ENCODE measurements at places on chromosomes 1 and 21.

DNA sequence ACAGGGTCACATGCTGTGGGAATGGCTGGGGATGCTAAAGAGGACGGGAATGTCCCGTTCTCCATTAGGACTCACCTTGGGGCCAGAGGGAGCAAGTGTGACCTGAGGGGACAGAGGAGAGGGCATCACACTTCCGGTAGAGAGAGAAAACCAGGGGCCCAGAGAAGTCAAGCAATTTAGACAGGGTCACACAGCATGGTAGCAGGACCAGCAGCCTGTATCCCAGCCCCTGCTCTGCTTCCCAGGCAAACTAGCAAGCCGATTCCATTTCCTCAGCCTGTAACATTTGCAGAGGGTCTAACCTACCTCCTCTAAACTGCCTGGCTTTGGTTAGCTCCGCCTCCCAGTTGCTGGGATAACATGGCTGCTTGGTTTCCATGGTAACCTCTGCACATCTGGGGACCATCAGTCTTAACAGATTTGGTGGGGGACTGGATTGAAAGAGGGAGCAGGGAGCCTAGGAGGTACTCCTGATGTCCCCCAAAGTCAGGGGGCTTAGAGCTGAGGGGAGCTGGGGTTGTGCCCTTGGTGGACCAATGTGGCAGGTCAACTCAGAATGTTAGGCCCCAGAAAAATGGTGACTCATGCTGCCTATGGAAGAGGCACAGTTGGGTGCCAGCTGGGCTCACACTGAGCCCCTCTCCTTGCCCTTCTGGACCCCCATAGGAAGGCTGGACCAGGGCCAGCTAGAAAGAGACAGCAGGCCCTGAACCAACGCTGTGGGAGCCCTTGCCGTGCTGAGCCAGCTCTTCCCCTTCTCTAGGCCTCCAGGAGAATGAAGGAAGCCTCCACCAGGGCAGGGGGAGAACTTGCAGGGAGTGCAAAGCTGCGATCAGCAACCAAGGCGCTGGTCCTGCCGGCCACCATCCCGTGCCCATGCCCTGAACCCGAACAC lies 9.5 kb downstream of the COL16A1 start:
- no peak for DNase-seq

GRCh38 chr1:226428791-226429461 lies 21.0 kb upstream of the PARP1 start:
- no peak for DNase-seq

- DNase-seq = no peak
Measured at GRCh38 chr21:19648391-19648790, 1244.8 kb upstream of the TMPRSS15 start.

GRCh38 chr1:113958691-113959090 lies 20.6 kb upstream of the OLFML3 start:
- DNase-seq = no peak

DNA sequence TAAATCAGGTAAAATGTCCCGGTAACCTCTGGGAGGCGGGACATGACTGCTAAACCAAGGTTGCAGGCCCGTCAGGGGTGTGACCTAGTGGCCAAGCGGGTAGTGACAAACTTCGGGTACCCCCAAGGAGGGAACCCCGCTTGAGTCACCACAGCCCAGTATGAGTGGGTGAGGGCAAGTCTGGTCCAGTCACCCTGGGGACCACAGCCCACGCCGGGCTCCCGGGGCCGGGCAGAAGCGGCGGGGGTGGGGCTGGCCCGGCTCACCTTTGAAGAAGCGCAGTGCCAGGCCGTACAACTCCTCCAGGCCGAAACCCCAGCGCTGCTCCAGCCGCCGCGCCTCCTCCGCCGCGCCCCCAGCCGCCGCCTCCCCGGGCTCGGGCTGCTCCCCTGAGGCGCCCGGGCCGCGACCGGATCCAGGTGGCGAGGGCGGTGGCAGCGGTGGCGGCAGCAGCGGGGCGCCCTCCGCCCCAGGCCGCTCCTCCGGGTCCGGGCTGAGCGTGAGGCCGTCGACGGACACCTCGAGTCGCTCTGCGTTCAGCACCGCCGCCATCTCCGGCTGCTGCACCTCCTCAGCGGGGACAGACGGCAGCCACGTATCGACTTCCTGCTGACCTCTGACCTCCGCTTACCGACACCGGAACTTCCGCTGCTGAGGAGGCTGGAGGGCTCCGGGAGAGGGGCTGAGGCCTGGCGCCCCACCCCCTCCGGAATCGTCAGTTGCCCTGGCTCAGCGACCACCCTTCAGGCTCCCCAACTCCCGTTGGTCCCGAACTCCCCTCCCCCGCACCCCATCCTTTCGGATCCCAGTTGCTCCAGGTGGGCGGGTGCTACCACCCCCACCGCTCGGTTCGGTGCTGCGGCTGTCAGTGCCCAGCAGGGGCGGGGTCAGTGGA lies at the start of gene ACBD3:
Gene ACBD3 (minus strand): TSS at position 618 of the 895 bp plus-strand sequence. CDS start 66 bp downstream, at position 552.
- peak; percentile 76 for DNase-seq

GRCh38 chr1:107533436-107533835 lies 392.6 kb downstream of the NTNG1 start:
- no peak for DNase-seq

DNA sequence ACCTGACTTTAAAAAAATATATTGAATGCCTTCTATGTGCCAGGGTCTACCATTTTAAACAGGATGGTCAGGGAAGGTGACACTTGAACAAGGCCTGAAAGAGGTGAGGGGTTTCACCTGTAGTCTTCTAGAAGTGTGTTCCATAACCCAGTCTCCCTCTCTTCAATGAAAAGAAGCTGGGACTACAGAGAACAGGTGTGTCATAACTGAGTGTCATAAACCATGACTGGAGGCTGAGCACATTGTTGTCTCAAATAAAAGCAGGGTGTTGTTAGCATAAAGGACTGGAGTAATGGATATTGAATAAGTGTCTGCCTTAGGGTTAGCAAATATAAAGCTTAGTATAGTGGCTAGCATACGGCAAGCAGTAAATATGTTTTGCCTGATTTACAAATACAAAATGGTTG lies 65.4 kb downstream of the SYDE2 start:
- no peak for DNase-seq

GRCh38 chr1:19327301-19327700 lies 15.2 kb downstream of the SLC66A1 start:
- DNase-seq = no peak

DNA sequence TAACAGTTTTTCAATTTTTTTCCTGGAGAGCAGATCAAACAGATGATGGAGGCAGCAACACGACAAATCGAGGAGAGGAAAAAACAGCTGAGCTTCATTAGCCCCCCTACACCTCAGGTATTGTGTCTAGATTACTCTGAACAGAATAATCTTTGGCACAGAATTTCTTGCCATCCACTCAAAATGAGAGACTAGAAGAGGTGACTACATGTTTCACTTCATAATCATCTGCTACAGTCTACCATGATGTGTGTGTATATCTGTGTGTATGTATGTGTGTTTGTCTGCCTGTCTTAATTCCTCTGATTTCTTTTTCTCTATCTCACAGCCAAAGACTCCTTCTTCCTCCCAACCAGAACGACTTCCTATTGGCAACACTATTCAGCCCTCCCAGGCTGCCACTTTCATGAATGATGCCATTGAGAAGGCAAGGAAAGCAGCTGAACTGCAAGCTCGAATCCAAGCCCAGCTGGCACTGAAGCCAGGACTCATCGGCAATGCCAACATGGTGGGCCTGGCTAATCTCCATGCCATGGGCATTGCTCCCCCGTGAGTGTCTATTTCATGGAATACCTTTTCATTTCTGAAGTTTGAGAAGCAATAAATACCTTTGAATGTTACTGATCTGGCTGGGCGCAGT lies 11.4 kb downstream of the PRPF3 start:
- DNase-seq = no peak

DNA sequence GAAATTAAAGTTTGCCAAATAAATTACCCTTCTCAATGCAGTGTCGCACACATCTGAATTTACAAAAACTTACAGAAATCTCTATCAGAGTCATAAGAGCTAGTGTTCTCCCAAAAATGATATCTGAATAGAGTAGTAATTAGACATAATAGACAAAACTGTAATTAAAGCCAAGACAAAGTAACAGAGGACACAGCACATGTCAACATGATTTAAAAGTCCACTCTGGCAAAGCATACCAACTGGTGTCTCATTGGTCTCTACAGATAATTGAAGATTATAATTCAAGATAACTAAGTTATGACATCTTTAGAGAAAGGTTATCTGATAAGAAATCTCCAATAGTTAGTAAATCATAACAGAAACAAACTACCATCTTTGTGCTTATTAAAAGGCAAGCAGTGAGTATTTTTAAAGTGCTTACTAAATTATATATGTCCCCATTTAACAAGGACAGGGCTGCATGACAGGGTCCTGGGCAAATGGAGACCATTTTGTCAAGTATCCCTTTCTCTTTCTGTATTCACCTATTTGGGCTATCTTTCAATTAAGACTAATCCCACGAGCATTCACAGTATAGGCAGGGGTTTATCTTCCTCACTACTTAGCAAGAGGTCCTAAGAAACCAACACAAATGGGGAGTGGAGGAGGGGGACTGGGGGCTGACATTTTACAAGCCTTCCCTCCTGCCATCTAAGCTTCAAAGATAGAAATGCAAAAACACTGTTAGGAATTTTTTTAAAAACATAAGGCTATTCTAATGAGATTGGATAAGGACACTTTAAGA lies 26.0 kb downstream of the PTP4A2 start:
- DNase-seq = no peak

DNA sequence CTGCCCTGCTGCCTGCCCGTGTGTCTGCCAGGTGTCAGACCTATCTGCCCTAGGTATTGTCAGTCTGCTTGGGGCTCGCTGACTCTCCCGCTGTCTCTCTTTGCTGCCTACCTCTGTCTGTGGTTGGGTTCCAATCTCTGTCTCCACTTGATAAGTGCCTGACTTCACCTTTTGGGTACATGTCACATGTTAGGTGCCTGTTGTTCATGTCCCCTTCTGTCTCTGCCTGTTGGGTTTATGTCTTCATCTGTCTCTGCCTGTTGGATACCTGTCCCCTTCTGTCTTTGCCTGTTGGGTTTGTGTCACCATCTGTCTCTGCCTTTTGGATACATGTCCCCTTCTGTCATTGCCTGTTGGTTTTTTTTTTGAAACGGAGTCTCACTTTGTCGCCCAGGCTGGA lies 14.6 kb downstream of the RPS6KA1 start:
- DNase-seq = no peak

GRCh38 chr1:154170547-154171222 lies 15.8 kb upstream of the NUP210L start:
- no peak for DNase-seq

GRCh38 chr1:155320661-155321617 lies at the start of gene RUSC1:
Gene RUSC1, plus strand, starts transcription at chr1:155320894. Its CDS starts 880 bp downstream, at chr1:155321774.
- DNase-seq = peak; percentile 72

DNA sequence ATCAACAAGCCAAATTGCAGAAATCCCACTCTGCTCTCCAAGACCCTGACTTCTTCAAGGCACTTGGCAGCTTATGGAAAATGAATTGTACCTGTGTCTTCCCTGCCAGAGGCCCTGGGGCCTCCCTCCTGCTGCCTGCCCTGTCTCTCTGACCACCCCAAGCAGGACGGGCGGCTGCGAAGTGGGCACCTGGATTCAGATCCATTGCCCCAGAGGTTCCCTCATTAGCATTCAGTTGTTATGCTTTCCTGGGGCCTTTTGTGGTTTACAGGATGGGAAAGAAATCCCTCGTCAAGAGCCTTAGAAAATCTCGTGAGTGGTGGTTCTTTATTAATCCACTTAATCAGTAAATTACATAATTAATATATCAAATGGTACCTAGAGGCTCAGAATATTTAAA lies 179.3 kb downstream of the TNR start:
- DNase-seq = no peak

GRCh38 chr1:87753366-87753765 lies 424.7 kb downstream of the LMO4 start:
- no peak for DNase-seq

DNA sequence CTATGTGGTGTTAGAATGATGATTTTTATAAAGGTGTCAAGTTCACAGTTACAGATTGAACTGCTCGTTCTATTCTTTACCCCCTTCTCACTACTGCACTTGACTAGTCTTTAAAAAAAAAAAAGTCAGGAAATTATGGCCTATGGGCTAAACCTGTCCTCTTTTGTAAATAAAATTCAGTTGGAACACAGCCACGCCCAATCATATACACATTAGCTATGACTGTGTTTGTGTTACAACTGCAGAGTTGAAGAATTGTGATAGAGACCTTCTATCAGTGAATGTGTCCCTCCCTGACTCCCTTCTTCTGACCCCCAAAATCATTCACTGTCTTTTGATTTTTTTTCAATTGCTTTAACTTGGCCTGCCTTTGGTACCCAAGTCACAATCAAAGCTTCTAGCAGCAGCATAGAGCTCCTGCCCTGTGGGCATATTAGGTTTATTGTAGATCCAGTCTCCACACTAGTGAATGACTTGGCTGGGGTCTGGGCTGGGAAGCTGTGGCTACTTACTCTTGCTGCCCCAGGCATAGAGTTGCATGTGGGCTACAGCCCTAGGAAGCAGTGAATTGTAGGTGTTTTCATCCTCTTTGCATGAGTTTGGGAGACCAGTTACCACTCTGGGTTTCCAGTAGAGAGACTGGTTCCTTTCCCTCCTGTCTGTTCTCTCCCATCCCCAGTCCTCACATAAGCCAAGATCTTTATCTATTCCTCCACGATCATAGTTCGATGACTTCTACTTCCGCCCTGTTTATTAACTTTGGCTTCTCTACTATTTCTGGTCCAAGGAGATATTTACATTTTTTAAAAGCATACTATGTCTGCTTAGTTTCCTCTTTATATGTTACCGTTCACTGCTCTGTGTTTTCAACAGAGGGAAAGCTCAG lies 249.9 kb downstream of the FMN2 start:
- DNase-seq = no peak

All from stimulated activated CD8-positive, alpha-beta memory T cell treated with anti-CD3 and anti-CD28 coated beads, Interleukin-2, amount 100 ng/mL, for 48 hours (primary cell).